SHP77 (cell line): ENCODE measurements at places on chromosomes 16 and 17.
A peak's percentile ranks its signal among the peaks of the same experiment; 100 is the strongest.

DNA sequence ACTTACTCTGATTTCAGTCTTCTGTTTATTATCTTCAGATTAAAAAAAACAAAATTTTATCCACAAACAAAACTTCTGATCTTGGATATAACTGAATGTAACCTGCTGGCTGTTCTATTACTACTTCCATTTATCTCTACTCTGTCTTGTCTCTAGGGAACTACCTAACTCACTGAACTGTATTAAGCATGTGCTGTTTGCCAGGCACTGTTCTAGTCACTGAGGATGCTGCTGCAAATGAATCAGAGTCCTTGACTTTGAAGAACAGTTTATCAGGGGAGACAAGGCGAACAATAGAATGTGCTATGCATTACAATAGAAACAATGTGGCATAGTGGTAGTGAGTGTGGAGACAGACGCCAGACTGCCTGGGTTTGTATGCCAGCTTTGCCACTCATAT, 2.3 kb upstream of the ANKRD40 start:
- DNase-seq, result no peak

GRCh38 chr16:7513429-7513828, 180.8 kb downstream of the RBFOX1 start:
- DNase-seq, result no peak

- DNase-seq, result no peak
Measured at GRCh38 chr16:16933861-16934260, 536.9 kb downstream of the XYLT1 start.

DNA sequence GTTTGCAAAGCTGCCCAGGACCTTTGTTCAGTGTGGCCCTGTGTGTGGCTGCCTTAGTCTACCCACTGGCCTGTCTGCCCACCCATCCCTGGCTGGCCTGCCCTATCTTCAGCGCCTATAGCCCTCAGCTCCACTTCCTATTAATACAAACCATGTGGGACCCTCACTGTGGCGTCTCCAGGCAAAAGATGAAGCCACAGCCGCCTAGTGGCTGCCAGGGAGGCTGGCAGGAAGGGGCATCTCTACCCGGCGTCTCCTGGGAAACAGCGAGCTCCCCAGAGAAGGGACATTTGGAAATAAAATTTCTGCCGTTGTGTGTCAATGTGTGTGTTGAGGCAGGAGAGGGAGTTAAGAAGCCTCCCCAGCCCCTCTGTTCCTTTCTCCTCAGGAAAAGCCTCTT, 31.5 kb downstream of the NEUROD2 start:
- peak; percentile 51 for DNase-seq

DNA sequence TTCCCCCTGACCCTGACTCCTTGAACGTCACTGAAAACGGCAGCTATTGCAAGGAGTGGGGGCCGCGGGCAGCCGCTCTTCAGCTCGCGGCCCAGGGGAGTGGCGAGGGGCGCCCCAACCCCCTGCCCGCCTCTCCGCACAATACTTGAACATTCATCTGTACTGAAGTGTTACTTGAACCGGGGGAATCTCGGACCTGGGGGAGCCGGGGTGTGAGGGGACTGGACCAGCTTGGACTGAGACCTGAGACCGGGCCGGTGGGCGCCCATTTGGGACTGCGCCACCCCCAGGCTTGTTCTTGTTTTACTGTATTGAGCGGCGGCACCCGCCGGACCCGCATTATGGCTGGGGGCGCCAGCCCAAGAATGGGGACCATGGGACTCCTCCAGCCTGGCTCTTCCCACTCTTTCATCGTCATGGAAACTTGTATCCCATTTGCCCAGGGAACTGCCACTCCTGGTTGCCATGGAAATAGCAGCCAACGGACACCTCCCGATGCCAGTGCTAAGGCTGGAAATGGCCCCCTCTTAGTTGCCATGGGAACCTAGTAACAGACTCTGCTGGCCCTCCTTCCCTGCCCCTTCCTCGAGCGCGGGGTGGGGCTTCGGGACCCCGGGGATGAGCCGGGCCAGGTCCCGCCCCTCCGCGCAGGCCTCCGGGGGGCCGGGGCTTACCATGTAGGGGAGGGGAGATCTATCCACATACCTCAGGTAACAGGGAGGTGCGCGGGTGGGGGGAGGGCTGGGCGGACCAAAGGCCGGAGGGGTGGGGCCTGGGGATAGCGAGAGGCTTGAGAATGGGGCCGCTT, 805 bp upstream of the ORAI3 start:
- DNase-seq, result peak; percentile 74

DNA sequence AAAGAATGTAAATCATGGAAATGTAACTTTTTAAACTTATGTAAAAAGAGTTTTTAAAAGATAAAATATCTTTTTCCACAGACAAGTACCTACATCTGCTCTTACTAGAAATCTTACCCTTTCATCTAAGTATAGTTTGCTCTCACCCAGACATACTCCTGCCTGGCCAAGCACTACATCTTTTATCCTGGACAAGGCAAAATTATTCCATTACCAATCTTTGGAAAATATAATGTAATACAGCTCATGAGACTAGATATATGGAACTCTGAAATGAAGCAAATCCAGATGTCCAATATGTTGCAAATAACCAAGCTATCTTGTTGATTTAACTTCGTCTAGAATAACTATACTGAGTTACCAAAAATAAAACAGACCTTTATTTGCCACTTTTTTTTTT, 50.0 kb downstream of the VMP1 start:
- DNase-seq, result no peak

DNA sequence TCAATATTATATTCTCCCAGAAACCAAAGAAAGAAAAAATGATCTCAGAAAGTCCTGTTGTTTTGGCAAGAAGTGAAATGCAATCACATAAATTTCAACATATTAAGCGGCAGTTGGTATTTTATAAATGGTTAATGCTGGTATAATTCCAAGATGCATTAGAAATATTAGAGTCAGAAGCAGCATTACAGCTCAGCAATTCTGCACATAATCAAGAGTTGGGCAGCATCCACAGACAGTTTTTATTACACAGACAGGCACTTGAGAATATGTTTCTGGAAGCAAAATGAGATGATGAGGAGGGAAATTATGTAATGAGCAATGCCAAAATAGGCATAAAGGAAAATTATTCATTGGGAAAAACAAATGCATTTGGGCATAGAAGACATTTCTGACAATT, 148.1 kb downstream of the KCNJ2 start:
- no peak for DNase-seq

- no peak for DNase-seq
Measured at GRCh38 chr16:88400186-88400585, 17.4 kb downstream of the ZNF469 start.

DNA sequence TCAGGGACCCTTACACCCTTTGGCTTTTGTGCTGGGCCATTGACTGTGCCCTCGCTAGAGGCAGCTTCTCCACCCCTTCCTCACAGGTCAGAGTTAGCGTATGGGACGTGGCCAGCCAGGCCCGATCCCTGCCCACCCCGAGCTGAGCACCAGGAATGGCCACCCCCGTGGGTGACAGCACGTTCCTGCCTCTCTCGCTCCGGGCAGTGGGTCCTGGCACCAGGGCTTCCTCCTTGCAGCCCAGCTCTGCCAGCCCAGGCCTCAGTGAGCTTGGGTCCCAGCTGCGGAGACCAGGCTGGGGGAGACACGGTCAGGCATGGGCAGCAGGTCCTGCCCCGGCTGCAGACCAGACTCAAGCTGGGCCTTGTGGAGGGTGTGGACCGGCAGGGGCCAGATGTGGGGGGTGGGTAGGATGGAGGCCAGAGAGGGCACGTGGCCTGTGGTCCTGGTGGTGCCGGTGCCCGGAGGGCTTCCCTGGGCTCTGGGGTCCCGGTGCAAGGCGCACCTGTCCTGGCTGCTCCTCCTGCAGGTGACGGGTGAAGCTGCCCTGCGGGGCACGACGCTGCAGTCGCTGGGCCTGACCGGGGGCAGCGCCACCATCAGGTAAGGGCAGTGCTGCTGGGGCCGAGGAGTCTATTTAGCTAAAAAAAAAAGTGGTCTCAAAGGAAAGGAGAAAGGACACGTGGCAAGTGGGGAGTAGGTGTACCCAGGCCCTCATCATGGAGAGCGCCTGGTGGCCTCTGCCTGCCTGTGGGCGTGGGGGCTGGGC, 18.2 kb downstream of the ASPSCR1 start:
- no peak for DNase-seq

DNA sequence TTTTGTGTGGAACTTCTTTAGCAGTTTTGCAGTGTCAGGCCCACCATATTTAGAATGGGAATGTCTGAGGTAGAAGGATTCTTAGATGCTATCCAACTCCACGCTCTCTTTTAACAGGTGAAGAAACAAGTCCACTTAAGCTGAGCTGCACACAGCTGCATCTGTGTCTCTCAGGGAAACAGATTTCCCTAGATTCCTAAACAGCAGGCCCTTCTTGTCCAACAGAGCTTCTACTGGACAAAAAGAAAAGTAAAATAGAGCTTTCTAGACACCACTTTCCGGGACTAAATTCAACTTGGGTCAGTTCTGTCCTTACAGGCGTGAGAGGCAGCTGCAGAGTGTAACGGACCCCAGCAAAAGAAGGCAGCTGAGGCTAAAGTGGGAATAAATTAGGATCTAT, 51.7 kb downstream of the SNX11 start:
- DNase-seq, result no peak

DNA sequence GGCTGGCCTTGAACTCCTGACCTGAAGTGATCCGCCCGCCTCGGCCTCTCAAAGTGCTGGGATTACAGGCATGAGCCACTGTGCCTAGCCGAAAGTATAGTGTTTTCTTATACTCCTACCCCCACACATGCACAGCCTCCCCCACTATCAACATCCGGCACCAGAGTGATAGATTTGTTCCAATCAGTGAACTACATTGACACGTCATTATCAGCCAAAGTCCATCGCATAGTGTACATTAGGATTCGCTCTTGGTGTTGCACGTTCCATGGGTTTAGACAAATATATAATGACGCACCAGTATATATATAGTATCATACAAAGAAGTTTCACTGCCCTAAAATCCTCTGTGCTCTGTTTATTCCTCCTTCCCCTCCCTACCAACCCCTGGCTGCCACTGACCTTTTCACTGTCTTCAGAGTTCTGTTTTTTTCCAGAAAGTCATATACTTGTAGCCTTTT, 11.9 kb upstream of the TM4SF5 start:
- no peak for DNase-seq

GRCh38 chr17:45848405-45848804, 3.7 kb downstream of the SPPL2C start:
- DNase-seq, result peak; percentile 15

GRCh38 chr17:17425591-17425990, 51.2 kb upstream of the MED9 start:
- DNase-seq, result no peak

GRCh38 chr17:83119987-83120864, 40.8 kb downstream of the METRNL start:
- no peak for DNase-seq

- no peak for DNase-seq
Measured at GRCh38 chr17:20721171-20721570, 141.6 kb downstream of the CDRT15L2 start.

DNA sequence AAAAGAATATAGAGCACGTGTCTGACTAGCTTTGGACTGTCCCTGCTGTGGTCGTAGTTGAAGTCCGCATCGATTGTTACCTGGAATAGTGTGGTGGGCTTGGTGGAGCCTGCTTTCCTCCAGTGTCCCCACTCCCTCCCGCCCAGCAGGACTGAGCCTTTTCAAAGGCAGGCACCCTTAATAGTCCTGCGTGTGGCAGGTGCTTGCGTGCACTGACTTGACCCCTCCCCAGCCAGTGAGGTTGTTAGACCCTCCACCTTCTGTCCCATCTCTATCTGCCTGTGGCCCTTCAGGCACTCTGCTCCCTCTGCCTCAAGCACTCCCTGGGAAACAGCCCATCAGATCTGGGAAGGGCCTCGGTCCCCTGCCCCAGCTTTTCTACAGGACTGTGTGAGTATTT, 36.6 kb downstream of the TMEM11 start:
- DNase-seq, result no peak

- peak; percentile 69 for DNase-seq
Measured at GRCh38 chr17:57916925-57917858, 38.0 kb downstream of the CUEDC1 start.

DNA sequence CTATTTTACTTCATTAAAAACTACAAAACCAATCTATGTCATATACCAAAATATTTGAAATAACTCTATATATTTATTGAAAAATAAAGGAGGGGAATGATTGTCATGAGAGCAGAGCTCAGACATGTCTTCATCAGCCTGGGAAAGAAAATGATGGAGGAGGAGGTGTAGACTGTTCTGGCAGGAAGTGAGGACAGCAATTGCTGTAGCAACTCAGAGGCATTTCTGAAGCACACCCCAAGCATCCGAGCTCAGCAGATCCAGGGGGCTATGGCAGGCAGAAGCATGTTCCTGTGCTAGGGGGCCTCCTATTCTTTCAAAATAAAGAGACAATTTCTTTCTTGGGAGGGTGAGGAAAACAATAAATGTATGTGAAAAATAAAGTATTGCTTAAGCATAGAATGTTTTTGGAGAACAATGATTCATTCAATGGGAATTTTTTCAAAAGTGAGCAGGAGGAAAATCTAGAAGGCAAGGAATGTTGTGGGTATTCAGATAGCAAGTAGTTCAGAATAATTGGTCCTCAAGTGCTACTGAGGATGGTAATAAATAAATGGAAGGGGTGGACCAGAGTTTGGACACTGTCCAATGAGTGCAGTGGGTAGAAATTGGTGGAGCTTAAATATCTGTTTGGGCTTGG, 383.4 kb downstream of the CDH11 start:
- DNase-seq, result no peak

DNA sequence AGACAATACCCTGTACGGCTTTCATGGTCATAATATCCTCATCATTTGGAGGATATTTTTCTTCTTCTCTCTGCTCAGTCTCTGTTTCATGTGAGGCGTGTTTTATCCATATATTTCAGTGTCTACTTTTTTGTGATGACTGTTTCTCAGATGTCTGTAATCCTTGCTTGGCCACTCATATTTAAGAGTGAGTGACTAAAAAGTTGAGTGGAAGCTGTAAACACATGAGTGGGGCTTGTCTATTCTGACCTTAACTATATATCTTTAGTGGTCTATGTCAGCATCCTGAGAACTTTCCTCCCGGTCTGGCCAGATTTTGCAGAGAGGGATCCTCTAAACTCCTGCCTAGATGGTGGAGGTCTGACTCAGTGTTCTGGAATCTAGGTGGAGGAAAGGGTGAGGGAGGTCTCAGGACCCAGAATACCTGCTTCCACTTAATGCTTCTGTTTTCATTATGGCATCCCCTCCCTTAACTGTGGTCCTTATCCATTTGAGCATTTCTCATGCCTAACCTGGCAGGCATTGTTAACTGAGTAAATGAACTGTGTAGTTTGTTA, 6.0 kb downstream of the DDX19B start:
- no peak for DNase-seq

- no peak for DNase-seq
Measured at GRCh38 chr16:24776501-24777220, 47.2 kb downstream of the TNRC6A start.

- no peak for DNase-seq
Measured at GRCh38 chr17:82302568-82302963, 14.8 kb downstream of the CD7 start.

DNA sequence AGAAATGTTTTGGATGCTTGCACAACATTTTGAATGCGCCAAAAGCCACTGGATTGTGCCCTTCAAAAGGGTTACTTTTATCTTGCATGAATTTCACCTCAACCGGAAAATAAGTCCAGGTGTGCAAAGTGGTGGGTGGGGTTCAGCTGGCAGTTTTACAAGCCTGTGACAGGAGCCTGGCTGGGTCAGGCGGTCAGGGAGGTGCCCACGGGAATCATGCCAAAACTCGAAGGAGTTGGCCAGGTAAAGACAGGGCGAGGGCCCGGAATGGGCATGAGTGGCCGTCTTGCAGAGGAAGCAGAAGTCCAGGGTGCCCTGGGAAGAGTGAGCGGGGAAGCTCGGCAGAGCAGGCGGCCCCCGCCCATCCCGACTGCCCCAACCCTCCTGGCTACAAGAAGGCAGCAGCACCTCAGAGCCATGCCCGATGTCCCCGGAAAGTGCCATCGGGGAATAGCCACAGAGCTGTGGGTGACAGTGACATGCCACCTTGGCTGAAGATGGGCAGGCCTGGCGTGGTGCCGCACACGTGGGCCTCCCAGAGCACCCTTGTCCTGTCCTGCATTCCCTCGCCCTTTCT, 19.1 kb upstream of the CACNG1 start:
- DNase-seq, result no peak
